ENCODE measurements at places on chromosomes 7 and 10. TPM values are rescaled to one million over a fixed set of nuclear protein-coding genes. Genes with fewer than 3 reads are reported as not detected.

DNA sequence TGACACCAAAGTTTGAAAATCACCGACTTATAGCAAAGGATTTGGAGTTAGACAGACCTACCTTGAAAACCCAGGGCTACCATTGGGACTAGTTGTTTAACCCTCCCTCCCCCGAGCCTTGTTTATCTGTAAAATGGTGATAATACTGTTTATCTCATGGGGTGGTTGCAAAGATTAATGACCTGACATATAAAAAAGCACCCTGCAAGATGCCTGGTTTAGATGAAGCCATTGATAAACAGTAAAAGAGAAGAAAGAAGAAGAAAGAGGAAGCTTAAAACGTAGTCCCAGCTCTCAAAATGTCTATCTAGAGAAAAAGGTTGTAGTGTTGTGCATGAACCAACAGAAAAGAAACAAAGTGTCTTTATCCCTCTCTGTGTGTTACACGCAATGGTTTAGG lies 145.7 kb downstream of the FGFR2 start:
- no peak for DNase-seq

The BLNK gene
- total RNA-seq, result not detected

DNA sequence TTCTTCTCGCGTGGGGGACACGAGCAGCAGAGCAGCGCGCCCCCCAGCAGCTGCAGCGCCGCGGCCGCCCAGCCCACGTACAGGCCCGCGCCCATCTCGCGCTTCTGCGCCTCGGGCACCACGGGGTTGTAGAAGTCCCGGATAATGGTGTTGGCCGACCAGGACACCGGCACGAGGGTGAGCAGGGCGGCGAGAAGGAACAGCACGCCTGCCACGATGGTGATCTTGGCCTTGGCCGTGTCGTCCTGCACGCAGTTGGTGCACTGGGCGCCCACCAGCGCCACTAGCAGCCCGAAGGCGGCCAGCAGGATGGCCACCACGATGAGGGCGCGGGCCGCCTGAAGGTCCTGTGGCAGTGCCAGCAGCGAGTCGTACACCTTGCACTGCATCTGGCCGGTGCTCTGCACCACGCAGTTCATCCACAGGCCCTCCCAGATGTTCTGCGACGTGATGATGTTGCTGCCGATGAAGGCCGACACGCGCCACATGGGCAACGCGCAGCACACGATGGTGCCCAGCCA lies 529 bp downstream of the CLDN3 start:
- no peak for DNase-seq

DNA sequence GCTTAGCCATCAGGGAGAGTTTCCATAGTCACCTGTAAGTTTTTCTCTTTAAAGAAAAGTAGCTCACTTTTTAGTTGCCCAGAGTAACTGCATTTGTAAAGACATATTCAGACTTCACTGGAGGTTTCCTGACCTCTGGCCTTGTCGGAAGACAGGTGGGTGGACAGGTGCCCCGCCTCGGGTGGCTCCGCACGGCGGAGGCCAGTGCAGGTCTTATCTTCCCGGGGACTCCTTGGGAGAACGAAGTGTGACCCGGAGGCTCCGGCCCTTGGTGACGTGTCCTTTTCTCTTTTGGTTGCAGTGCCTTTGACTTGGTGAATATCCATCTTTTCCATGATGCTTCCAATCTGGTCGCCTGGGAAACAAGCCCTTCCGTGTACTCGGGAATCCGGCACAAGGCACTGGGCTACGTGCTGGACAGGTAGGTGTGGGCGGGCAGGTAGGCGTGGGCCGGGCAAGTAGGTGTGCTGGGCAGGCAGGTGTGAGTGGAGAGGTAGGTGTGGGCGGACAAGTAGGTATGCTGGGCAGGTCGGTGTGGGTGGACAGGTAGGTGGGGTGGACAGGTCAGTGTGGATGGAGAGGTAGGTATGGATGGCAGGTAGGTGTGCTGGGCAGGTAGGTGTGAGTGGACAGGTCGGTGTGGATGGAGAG lies 75.8 kb downstream of the NKX6-2 start:
- DNase-seq, result no peak

DNA sequence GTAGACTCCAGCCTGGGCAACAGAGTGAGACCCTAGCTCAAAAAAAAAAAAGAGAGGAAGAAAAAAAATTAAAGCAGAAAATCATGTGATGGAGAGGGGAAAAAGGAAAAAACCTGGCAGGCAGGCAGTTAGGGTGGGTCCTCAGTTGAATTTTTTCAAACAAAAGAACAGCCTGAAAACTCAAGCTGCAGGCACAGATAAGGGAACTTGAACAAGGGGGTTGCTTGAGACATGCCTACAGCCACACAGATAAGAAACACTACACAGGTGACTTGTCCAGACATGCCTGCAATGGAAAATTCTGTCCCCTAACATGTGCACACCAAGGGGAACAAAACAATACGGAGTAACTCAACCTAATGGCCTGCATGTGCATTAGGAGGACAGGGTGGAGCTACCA lies 19.2 kb downstream of the VIM start:
- no peak for DNase-seq

The C7orf25 gene
- total RNA-seq, result 5.2 TPM

Data from CD8-positive, alpha-beta memory T cell (primary cell).